ENCODE measurements at places on chromosomes 5 and 9.
A peak's percentile ranks its signal among the peaks of the same experiment; 100 is the strongest.

DNA sequence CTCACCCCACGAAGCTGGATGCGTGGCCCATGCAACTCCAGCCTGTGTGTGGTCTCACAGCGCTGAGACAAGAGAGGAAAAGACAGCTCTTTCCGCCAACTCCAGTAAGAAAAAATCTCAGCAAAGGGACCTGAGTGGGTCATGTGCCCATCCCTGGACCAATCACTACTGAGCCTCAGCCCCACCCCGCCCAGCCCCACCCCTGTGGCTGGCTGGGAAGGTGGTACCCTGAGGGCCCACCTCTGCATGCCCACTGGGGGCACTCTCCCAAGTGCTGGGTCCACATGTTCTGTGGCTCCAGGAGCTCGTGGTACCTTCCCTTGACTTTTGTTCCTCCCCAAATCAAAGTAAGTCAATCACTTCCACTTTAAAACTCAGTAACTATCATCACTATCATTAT is 105.1 kb upstream of the SMIM23 start:
- DNase-seq, result no peak

- DNase-seq, result no peak
Measured at GRCh38 chr9:114998326-114998725, 67.9 kb upstream of the TNFSF8 start.

DNA sequence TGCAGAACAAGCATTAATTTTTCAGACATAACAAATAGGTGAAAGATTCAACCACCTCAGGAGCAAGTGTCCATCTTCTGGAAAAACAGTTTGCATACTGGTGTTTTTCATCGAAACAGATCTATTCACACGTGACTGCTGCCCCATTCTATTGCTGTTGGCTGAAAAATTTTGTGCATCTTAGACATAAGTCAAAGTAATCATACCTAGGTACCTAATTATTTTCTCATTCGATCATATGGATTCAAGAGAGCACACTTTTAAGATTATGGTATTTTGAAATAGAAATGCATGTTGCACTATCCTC is 72.9 kb upstream of the CDH6 start:
- DNase-seq, result no peak

GRCh38 chr5:22465177-22465576 is 388.0 kb downstream of the CDH12 start:
- DNase-seq, result no peak

GRCh38 chr5:41903382-41903891 is 707 bp upstream of the RIMOC1 start:
- DNase-seq, result no peak

- no peak for DNase-seq
Measured at GRCh38 chr9:95981761-95982390, 106.4 kb downstream of the ERCC6L2 start.

DNA sequence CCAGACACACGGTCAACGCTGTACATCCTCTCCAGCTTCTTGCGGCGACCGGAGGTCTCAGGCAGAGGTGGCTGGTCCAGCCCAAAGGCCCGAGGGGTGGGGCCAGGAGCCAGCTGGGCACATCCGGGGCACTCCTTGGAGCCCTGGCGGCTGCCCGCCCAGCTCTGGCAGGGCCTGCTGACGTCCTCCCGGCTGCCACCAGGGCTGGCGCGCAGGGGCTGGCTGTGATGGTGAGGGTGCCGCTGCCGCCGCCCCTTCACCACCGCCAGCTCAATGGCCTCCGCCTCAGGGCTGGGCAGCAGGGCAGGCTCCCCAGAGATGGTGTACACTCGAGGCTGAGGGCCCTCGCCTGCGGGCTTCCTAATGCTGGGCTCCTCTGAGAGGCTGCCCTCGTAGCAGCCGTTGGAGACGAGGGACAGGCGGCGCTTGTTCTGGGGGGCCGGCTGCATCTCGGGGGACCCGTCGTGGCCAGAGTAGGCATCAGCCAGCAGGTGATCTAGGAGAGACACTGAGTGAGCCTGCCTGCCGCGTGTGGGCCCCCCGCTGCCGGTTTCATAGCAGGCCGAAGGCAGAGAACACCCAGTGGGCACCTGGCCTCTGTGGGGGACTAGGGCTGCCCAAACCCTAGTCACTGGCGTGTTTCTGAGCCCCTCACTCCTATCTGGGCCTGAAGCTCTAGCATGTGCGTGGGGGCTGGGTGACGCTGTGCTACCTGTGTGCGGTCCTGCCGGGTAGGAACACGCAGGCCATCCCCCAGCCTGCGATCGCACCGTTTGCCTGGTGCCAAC is 1.5 kb downstream of the NSMF start:
- DNase-seq, result no peak

GRCh38 chr9:113622600-113623400 is 159.3 kb downstream of the RGS3 start:
- DNase-seq, result peak; percentile 84

- no peak for DNase-seq
Measured at GRCh38 chr5:21665524-21665923, 1187.6 kb downstream of the CDH12 start.

DNA sequence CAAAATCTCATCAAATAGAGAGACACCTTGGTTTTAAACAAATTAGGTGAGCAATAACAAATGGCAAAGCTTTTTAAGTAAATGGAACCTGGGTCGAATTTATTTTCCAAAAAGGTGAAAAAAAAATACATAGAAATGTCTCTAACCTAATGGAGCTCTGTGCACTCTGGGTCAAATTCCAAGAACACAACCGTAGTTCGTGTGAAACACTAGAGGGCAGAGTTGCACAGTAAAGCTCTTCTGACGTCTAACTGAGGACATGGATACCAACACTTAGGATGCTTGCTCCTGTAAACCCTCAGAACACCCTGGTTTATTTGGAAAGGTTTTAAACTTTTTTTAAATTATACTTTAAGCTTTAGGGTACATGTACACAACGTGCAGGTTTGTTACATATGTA is 18.9 kb downstream of the MARCHF11 start:
- peak; percentile 6 for DNase-seq

GRCh38 chr9:119071636-119072035 is 297.6 kb downstream of the BRINP1 start:
- DNase-seq, result no peak

DNA sequence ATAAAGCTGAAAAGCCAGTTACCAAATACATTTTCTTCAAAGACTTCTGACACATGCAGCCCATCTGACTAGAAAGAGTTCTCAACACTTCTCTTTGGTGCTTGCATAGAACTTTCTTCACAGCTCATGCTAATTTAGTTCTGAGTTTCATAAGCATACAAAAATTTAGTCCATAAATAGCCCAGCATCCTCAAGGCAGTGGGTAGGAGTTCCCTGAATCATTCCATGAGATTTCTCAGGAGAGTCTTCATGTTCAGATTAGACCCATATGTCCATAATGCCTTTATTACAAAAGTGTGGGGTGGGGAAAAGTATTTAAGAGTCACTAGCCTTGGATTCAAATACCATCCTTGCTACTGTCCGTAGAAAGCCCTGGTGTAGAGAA is 290.2 kb upstream of the RGMB start:
- DNase-seq, result peak; percentile 47

GRCh38 chr9:116941266-116941665 is 254.2 kb downstream of the TRIM32 start:
- no peak for DNase-seq

DNA sequence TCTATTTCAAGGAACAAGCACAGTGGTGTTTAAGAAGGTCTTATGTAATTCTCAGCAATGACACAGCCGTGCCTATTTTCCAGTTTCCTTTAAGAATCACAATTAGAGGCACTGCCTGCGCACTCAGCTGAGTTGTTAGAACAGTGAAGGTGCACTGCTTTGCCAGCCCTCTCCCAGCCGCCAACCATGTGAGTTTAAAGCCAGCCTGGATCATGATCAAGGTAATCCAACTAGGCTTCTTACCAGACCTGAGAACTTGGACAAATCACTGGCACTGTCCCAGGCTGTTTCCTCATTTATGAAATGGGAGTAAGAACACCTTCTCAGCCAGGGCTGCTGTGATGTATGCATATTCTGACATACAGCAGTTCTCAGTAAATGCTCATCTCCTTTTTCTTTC is 99.6 kb downstream of the ASTN2 start:
- DNase-seq, result no peak

DNA sequence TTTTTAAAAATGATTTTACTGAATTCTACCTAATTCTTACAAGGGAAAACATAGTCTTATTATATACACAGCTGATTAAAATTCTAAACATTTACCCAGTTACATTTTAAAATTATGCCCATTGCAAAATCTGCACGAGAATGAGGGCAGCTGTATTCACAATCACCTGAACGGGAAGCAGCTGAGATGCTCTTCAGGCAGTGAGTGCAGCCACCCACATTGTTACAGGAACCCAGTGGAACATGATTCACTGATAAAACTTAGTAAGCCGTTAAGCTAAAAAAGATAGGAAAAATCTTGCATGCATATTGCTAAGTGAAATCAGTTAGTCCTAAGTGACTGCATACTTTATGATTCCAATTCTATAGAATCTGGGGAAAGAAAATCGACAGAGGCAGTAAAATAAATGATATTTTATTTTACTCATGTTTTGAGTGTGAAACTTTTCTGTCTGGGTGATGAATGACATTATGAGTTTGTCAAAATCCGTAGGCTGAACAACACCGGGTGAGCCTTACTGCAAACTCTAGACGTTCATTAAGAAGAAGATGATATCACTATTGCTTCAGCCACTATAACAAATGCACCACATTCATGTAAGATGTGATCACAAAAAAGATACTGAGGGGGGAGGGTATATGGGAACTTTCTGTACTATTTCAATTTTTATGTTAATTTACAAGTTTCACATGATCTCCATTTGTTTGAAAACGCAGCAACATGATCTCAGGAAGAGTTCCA is 39.1 kb upstream of the FLT4 start:
- DNase-seq, result no peak

GRCh38 chr9:93303258-93303771 is 119.4 kb downstream of the WNK2 start:
- DNase-seq, result no peak

DNA sequence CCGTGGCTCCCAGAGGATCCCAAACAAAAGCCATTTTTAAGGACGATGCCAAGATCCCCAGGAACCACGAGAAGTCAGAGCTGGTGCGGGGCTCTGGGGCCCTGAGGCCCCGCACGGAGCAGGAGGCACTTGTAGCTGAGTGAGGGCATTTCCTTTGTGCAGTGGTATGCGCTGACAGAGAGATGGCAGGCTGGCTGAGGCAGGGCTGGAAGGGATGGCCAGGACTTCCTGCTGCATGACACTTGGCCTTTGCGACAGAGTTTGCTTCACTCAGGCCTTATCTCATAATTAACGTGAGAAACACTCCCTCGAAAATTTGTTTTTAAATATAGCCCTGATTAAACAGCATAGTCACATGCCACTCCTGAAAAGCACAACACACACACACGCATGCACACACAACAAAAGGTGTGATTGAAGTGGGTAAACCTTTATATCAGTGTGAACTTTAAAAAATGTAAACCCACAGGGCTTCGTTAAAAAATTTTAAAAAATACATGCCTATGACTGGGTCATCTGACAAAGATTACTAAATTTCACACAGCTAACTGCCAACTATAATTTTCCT is 536.6 kb downstream of the PDE4D start:
- DNase-seq, result no peak

- peak; percentile 59 for DNase-seq
Measured at GRCh38 chr9:130938652-130939404, at the start of gene FIBCD1. FIBCD1 (minus strand) TSS chr9:130939247; CDS start chr9:130938607, 640 bp downstream.

GRCh38 chr9:83242066-83242465 is 179.1 kb upstream of the RASEF start:
- DNase-seq, result no peak

DNA sequence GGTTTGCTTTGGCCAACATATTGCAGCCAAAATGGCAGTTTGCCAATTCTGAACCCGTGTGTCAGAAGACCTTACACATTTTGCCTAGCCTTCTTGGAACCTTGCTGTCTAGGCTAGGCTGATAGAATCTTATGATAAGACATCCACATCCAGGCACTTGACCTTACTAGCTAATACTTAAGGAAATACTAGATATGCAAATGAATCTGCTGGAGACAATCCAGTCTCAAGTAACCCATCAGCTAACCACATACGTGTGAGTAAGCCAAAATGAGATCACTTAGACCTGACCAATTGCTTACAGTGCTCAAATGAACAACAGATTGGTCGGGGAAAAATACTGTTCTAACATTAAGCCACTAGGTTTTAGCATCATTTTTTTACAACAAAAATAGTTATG is 1504.6 kb upstream of the CDH9 start:
- no peak for DNase-seq

DNA sequence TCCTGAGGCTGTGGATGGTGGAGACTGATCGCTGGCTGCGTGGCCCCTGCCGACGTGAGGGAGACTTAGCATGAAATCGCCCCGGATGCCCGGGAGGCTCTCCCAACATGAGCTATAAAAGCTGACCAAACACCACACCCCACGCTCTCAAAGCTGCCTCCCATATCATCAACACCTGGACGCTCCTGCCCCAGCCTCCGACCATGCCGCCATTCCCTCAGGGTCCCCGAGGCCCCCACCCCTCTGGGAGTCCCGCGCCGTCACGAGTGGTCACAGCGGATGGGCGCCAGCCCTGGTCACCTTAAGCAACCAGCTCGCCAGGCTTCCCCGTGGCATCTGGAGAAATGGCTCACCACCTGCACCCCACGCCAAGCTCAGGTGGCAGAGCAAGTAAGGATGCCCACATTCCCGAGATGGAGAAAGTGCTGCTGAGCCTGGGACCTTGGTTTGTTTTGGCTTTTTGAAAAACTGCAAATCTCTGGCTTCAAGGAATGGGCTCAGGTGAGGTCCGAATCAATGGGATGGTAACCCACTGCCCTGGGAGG is 196.0 kb downstream of the MED10 start:
- DNase-seq, result no peak

- no peak for DNase-seq
Measured at GRCh38 chr9:102767076-102767475, 228.1 kb upstream of the CYLC2 start.

- DNase-seq, result no peak
Measured at GRCh38 chr9:15421532-15421931, 1.1 kb upstream of the SNAPC3 start.

DNA sequence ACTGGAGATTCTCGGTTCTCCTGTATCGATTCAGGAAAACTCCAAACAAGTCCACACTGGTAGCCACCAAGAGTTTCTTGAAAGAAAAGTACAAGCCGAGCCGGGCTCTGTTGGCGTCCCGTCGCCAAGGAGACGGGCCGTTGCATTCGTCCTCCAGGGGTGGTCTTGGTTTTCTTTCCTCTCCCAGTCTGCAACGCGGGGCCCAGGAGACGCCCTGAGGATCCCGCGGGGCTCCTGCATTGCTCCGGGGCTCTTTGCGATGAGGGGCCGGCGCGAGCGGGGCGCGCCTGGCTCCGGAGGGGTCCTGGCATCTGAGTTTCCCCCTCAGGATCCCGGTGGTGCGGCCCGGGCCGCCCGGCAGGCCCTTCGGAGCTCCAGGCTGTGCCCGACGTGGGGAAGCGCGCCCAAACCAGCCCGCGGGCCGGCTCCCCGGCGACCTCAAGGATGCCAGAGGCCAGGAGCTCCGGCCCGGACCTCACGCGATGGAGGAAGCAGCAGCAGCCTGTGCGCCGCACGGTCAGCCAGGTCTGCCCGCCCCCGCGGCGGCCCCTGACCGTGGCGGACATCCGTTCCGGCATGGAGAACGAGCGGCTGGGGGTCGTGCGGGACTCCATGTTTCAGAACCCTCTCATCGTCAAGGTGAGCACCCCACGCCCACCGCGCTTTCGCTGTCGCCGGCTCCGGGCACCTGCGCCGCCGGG is at the start of gene CFAP77:
CFAP77 (plus strand) TSS at position 384 of the 701 bp plus-strand sequence; CDS start at position 445, 61 bp downstream.
- peak; percentile 81 for DNase-seq

All from hepatic stellate cell (primary cell).